ENCODE measurements at places on chromosomes 7 and 10. TPM values are rescaled to one million over a fixed set of nuclear protein-coding genes. Genes with fewer than 3 reads are reported as not detected.

The FAM241B gene
- total RNA-seq: 1.9 TPM

DNA sequence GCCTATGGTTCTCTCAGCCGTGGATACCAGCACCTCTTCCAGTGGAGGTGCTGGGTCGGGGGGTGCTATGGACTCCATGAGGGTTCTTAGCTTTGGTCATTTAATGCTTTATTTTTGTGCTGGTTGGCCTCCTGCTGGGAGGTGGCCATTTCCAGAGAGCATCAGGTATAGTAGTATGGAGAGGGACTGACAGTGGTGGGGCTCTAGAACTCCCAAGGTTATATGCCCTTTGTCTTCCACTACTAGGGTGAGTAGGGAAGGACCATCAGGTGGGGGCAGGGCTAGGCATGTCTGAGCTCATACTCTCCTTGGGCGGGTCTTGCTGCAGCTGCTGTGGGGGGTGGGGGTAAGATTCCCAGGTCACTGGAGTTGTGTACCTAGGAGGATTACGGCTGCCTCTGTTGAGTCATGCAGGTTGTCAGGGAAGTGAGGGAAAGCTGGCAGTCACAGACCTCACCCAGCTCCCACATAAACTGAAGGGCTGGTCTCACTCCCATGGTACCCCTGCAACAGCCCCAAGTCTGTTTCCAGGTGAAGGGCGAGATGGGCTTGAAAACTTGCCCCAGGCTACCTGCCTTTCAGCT, 763.2 kb upstream of the LRRTM3 start:
- H3K27me3 ChIP-seq: no peaks in the 10 kb centered on the region
- H3K4me1 ChIP-seq: no peaks in the 10 kb centered on the region
- no peaks in the 10 kb centered on the region for H3K36me3 ChIP-seq
- H3K27ac ChIP-seq: no peak overlapping the region
- H3K4me3 ChIP-seq: no peak overlapping the region

DNA sequence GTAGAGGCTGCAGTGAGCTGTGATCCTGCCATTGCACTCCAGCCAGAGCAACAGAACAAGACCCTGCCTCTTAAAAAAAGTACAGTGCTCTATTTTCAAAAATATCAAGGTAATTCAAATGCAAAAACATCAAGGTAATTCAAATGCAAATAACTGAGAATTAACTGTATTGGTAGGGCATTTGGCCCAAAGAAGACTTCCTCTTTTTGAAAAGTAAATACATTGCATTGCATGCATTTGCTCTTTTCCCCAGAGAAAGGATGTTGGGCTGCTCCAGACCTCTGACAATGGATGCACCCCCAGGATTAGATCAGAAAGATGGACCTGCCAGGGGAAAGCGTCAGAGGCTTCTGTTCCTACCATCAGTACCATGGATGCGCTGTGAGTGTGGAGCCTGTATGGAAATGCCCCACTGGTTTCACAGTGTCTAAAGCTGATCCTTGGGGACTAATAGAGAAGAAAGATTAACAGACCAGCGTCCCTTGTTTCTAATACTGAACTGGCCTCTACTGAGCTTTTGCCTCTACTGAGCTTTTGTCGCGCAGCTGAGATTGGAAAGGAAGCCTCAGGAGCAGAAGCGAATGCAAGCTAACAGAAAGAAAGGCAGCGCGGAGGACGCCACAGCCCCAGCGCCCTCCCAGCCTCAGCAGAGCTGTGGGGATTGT, 93.5 kb upstream of the LYZL2 start:
- H3K36me3 ChIP-seq: no peaks in the 10 kb centered on the region
- H3K27me3 ChIP-seq: peaks cover 23% of the 10 kb centered on the region
- no peak for DNase-seq

The SEMA3A gene
- total RNA-seq: 0.56 TPM

The OR6V1 gene
- total RNA-seq: not detected

The PPP1R9A gene
- 18.2 TPM for total RNA-seq

The SPDYE11 gene
- total RNA-seq: not detected

- H3K27me3 ChIP-seq: no peaks in the 10 kb centered on the region
- no peak overlapping the region for H3K27ac ChIP-seq
- no peaks in the 10 kb centered on the region for H3K36me3 ChIP-seq
Measured at GRCh38 chr7:18064242-18064838, 36.7 kb upstream of the PRPS1L1 start.

DNA sequence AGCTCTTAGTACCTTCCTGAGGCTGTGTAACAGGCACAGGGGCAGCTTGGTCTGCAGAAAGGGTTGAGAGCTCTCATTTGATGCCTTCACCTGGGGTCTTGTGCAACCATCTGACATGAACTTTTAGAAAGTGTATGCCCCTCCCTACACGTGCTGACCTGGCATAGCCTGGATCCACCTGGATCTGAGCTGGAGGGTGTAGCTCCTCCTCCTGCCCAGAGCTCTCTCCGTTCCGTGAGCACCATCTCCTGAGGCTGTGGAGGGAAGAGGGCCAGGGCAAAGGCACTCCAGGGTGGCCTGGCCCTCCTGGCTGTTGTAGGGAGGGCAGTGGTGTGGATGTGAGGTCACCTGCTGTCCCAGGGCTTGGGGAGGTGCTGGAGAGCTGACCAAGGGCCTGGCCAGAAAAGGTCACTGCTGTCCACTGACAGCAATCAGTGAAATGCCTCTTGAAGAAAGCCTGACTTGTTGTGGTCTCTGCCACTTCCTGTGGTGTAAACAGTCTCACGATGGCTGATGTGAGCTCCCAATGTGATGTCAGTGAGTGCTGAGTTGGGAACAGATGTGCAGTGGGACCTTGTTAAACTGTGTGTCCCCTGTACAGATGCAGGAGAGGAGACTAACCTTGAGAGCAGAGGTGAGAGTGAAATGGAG, 23.0 kb downstream of the AMZ1 start:
- no peak overlapping the region for H3K4me3 ChIP-seq
- H3K27me3 ChIP-seq: no peaks in the 10 kb centered on the region
- no peaks in the 10 kb centered on the region for H3K36me3 ChIP-seq
- H3K4me1 ChIP-seq: peaks cover 28% of the 10 kb centered on the region
- DNase-seq: no peak
- no peak overlapping the region for H3K27ac ChIP-seq

DNA sequence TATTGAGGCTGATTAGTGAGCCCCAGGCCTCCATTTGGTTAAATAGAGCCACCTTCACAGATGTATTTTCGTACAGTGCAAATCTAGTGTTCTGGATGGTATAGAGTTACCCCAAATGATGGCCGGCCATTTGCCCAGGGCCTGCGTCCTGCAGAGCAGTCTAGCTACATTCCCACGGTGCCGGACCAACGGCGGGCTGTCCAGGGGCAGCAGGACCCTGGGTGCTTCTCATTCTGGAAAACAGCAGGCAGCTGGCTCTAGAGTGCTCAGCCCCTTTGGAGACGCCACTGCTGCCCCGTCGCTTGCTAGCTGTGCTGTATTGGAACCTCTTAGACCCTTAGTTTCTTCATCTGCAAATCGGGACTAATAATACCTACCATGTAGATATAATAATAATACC, 149.1 kb downstream of the RGS10 start:
- no peaks in the 10 kb centered on the region for H3K27me3 ChIP-seq
- peaks cover 6% of the 10 kb centered on the region for H3K36me3 ChIP-seq
- no peak for DNase-seq
- no peak overlapping the region for H3K4me3 ChIP-seq
- H3K4me1 ChIP-seq: peaks cover 23% of the 10 kb centered on the region
- H3K27ac ChIP-seq: no peak overlapping the region

DNA sequence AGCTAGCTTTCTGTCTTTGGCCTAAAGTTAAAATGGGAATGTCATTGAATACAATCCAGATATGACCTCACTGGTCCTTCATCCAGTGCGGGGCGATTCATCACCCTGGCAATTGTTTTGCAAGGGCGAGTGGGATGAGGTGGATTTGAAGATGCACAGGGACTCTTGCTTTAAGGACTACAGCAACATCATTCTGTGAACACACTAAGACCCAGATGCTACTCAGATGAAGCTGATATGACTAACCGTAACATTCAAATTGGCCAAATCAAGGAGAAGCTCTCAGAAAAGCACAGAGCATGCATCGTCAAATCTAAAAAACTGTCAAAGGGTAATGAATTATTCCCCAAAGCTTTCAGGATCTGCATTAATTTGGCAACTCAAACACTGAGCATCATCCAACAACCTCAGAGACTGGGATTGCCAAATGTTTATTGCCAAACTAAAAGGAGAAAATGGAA, 12.8 kb downstream of the CPA1 start:
- H3K4me3 ChIP-seq: no peak overlapping the region
- H3K27me3 ChIP-seq: no peaks in the 10 kb centered on the region
- H3K36me3 ChIP-seq: no peaks in the 10 kb centered on the region
- H3K4me1 ChIP-seq: no peaks in the 10 kb centered on the region
- DNase-seq: no peak
- no peak overlapping the region for H3K27ac ChIP-seq

GRCh38 chr7:19932549-19933249, 159.3 kb upstream of the TMEM196 start:
- no peaks in the 10 kb centered on the region for H3K4me1 ChIP-seq
- DNase-seq: no peak
- no peaks in the 10 kb centered on the region for H3K36me3 ChIP-seq

DNA sequence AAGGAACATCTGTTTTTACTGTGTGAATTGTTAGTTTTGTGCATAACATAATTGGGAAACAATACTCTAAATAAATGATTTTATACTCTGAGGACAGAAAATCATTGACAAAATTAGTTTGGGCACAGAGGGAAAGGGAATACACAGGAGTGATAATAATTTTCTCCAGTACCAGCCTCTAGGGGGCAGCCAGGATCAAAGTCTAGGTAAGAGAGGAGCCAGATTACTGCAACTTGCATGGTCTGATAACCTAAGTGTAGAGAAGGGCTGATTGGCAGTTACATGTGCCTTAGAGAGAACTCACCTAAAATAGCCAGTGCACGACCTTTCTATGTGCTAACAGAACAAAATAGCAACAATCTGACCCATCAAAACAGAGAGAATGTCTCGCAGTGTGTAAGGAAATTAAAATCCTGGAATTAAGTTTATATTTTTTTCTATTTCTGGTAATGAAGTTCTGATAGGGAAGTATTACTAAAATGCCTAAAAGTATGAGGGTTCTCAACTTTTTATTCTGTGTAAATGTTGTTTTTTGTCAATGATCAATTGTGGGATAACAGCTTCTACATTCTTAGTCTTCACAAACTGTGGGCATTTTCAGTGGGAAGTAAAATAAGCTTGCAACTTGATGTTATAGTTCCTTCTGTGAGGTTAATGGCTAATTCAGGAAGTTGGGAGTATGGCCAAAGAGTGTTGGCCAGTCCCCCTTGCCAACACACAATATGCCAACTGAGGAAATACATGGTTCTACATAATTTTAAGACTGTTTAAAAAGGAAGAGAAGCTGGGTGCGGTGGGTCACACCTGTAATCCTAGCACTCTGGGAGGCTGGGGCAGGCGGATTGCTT, 66.4 kb downstream of the EXOC6 start:
- no peak overlapping the region for H3K27ac ChIP-seq
- H3K27me3 ChIP-seq: no peaks in the 10 kb centered on the region
- peak; percentile 68 for DNase-seq
- H3K4me3 ChIP-seq: no peak overlapping the region
- no peaks in the 10 kb centered on the region for H3K4me1 ChIP-seq
- peaks cover 10% of the 10 kb centered on the region for H3K36me3 ChIP-seq

GRCh38 chr7:101161692-101162471, 3.5 kb downstream of the VGF start:
- peaks cover 37% of the 10 kb centered on the region for H3K4me1 ChIP-seq
- H3K27me3 ChIP-seq: no peaks in the 10 kb centered on the region
- H3K27ac ChIP-seq: no peak overlapping the region
- no peak overlapping the region for H3K4me3 ChIP-seq
- DNase-seq: no peak
- no peaks in the 10 kb centered on the region for H3K36me3 ChIP-seq

The MSS51 gene
- 0.18 TPM for total RNA-seq

GRCh38 chr10:29204070-29204800, 84.6 kb upstream of the LYZL1 start:
- H3K36me3 ChIP-seq: no peaks in the 10 kb centered on the region
- H3K27ac ChIP-seq: no peak overlapping the region
- H3K4me1 ChIP-seq: no peaks in the 10 kb centered on the region
- H3K4me3 ChIP-seq: no peak overlapping the region
- DNase-seq: peak; percentile 3

DNA sequence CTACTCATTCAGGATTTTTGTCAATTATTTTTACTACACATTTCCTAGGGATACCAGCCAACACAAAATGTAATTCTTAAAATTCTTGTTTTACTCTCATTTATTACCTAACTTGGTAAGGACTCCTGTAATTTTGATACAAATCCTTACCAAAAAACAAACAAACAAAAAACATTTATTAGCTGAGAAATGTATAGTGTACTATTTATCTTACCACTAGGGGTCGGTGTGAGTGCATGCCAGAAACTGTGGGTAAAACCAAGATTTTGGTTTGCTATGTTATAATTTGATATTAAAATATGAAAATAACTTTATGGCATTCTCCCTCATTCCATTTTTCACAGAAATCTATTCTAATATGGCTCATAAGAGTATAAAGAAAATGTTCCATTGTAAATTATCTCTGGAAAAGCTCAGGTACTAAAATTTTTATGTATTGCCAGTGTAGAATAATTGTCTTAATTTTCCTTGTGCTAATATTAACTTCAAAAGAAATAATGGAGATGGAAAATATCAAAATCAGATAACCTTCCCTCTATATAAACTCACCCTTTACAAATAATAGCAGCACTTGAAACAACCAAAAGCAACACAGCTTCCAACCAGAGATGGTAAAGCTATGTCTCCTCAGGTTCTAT, 290.8 kb upstream of the PCDH15 start:
- no peaks in the 10 kb centered on the region for H3K4me1 ChIP-seq
- no peak for DNase-seq
- no peak overlapping the region for H3K4me3 ChIP-seq
- H3K27ac ChIP-seq: no peak overlapping the region
- H3K36me3 ChIP-seq: no peaks in the 10 kb centered on the region

GRCh38 chr7:149558149-149558861, 60.7 kb upstream of the ZNF746 start:
- no peaks in the 10 kb centered on the region for H3K4me1 ChIP-seq
- peaks cover 3% of the 10 kb centered on the region for H3K36me3 ChIP-seq

The OR6B1 gene
- not detected for total RNA-seq

DNA sequence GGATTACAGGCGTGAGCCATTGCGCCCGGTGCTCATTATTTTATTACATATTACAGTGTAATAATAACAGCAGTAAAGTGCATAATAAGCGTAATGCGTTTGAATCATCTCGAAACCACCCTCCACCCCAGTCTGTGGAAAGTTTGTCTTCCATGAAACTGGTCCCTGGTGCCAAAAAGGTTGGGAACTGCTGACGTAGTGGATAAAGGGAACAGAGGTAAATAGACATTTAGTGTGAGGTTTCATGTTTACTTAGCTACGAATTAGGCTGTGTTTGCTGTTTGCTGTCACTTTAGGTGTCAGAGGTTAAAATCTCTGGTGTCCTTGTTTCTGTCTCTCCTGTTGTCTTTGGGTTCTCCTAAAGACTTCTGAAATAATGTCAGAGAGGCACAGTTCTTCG, 60.3 kb upstream of the SLC39A12 start:
- no peak overlapping the region for H3K27ac ChIP-seq
- no peaks in the 10 kb centered on the region for H3K4me1 ChIP-seq
- H3K27me3 ChIP-seq: no peaks in the 10 kb centered on the region
- no peaks in the 10 kb centered on the region for H3K36me3 ChIP-seq

All from HepG2 (cell line).